Activated CD4-positive, alpha-beta T cell treated with anti-CD3 and anti-CD28 coated beads for 36 hours (primary cell): ENCODE measurements at places on chromosomes 7 and 10.

DNA sequence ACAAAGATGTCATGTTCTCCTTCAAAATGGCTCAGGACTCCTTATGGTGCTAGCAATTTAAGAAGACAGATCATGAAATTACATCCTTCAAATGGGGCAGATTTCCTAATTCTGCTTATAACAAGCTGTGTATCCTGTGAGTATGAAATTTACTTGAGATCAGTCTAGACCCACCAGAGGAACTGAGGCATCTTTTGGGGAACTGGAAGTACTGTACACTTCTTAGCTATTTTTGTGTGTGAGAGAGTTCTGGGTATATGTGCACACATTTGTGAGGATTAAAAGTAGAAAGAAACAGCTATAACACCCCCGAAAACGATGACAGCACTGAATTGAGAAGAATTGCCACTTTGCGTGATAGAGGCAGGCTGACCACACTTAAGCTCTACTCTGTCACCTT lies 187.0 kb upstream of the CCDC6 start:
- no peak for DNase-seq

DNA sequence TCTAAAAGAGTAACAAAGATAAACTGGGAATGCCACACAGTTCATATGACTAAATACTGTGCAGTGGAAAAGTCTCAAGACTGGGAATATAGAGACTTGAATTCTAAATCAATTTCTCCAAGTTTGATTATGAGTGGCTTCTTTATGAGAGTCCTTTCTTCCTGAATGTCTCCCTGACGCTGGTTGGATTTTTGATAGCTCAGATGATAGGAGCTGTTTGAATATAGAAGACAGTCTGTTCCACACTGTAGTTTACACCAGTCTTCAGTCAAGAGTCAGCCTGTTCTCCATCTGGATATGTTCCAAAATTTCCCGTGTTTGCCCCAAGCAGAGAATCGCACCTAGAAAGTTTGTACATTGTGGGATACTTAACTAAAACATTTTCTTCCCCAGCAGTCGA lies 173.7 kb downstream of the LRMDA start:
- DNase-seq: no peak

GRCh38 chr10:117541909-117542705 lies 439 bp upstream of the EMX2 start:
- peak; percentile 48 for DNase-seq

- no peak for DNase-seq
Measured at GRCh38 chr7:112537822-112538387, 57.1 kb downstream of the LSMEM1 start.

- DNase-seq: no peak
Measured at GRCh38 chr7:157402911-157403534, 66.2 kb downstream of the DNAJB6 start.

- DNase-seq: no peak
Measured at GRCh38 chr10:35819736-35820135, 177.6 kb upstream of the FZD8 start.

DNA sequence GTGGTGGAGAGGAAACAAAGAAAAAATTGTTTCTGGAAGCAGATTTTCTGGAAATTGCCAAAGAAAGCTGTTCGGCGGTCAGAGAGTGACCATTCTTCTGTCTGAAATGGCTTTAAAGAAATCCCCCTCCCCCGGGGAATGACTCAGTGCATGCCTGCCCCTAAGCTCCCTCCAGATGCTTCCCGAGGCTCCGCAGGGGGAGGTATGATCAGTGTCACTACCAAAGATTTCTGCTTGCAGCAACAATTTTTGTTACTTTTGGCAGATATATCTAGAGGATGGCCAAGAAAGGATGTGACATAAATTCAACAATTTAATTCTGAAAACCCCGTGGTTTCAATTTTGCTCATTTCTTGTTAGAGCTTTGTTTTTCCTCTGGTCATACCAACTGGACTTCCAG lies 163.9 kb downstream of the JCAD start:
- DNase-seq: no peak

DNA sequence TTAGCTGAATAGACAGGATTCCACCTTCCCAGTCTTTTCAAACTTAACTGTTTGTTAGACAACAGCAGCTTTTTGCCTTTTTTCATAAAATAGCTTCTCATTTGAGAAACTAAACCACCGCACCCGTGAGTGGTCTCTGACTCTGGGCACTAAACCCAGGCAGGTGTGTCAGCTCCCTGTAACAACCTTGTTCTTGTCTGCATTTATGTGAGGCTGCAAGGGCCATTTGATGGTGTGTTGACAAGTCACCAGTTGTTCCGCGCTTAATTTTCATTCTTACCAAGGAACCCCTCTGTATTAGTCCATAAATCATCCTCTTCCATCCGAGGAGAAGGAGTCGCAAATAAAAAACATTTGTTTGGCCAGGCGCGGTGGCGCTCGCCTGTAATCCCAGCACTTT lies 1.5 kb downstream of the STOX1 start:
- DNase-seq: no peak

- DNase-seq: no peak
Measured at GRCh38 chr10:16481052-16481728, 40.5 kb downstream of the C1QL3 start.

GRCh38 chr7:2307690-2308107 lies 6.5 kb downstream of the SNX8 start:
- DNase-seq: peak; percentile 11

GRCh38 chr7:33903791-33904680 lies 1.3 kb upstream of the BMPER start:
- DNase-seq: peak; percentile 64

DNA sequence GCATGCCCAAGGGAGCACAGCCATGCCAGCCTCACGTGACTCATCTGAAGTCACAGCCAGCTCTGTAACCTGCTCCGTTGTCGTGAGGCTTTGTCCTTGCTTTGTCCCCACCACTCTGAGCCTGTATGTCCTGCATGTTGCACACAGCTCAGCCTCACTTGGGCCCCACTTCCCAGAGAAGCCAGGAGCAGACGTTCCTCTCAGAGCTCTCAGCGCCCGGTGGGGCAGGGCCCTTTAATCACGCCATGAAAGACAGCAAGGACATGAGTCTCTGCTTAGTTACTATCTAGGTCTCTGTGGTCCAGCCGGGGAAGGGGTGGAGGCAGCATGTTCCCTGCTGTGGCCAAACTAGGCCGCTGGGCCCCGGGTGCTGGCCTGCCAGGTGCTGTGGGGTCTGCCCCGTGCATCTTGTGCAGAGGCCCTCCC lies 127.4 kb upstream of the FAM20C start:
- no peak for DNase-seq

- DNase-seq: no peak
Measured at GRCh38 chr10:91627344-91628102, 5.3 kb downstream of the PPP1R3C start.

GRCh38 chr10:104735036-104735756 lies 94.1 kb downstream of the SORCS3 start:
- DNase-seq: no peak

GRCh38 chr7:15213093-15213492 lies 310.5 kb upstream of the DGKB start:
- no peak for DNase-seq

GRCh38 chr10:69352569-69353264 lies 64.0 kb downstream of the TACR2 start:
- DNase-seq: no peak

GRCh38 chr10:95650232-95650631 lies 6.3 kb downstream of the ALDH18A1 start:
- no peak for DNase-seq

DNA sequence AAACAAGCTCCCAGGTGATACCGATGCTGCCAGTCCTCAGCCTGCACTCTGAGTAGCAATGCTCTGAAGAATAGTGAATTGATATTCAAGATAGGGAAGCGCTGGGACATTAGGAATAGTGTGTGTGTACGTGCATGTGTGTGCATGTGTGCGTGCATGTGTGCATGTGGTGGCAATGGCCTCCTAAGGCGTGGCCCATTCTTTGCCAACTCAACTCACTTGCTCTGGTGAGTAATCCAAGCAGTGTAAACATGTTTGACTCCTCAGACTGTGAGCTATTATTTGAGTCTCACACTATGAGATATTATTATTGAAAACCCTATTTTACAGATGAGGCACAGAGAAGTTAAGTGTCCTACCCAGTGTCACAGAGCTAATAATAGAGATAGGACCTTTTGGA lies 186.6 kb downstream of the RAB11FIP2 start:
- DNase-seq: no peak

GRCh38 chr10:50322077-50322476 lies 70.8 kb upstream of the ASAH2 start:
- DNase-seq: no peak

DNA sequence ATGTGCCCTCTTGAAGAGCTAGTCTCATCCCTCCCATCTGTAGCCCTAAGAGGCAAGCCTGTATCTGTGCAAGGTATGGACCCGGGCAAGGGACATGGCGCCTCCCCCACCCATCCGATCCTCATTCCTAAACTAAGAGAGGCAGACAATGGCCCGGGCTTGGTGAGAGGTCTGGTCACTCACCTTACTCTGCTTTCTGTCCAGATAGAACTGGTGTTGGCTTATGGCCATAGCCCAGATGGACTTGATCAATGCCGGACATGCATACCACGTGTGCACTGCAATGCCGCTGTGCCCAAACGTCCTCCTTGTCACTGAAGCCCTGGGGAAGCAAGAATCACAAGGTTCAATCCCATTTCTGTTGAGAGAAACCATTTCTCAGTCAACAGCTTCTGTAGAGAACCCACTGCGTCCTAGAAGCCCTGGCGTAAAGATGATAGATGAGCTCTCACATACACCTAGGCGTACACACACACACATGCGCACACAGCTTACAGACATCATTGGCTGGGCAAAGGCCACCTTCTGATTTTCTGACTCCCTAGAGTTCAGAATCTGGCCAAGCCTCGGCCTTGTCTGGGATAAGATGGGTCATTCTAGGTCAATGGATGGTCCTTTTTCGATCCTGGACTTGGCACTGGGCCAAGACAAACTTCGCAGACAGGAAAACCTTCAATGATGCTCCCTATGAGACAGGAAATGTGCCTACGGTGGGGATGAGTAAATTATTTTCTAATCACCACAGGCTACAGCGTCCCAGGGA lies 114.6 kb downstream of the PRPF18 start:
- DNase-seq: no peak

GRCh38 chr7:99619571-99620130 lies 2.9 kb downstream of the ZSCAN25 start:
- DNase-seq: no peak

DNA sequence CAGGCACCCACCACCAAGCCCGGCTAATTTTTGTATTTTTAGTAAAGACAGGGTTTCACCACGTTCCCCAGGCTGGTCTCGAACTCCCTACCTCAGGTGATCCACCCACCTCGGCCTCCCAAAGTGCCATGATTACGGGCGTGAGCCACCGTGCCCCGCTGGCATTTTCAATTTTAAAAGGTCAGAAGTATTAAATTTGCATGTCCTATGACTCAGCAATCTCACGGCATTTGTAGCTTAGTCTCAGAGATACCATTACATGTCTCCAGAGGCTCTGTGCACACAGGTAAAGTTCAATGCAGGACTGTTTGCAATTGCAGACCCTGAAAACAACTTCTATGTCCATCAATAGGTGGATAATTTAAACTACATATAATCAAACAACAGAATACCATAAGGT lies 99.2 kb downstream of the DLG5 start:
- no peak for DNase-seq

DNA sequence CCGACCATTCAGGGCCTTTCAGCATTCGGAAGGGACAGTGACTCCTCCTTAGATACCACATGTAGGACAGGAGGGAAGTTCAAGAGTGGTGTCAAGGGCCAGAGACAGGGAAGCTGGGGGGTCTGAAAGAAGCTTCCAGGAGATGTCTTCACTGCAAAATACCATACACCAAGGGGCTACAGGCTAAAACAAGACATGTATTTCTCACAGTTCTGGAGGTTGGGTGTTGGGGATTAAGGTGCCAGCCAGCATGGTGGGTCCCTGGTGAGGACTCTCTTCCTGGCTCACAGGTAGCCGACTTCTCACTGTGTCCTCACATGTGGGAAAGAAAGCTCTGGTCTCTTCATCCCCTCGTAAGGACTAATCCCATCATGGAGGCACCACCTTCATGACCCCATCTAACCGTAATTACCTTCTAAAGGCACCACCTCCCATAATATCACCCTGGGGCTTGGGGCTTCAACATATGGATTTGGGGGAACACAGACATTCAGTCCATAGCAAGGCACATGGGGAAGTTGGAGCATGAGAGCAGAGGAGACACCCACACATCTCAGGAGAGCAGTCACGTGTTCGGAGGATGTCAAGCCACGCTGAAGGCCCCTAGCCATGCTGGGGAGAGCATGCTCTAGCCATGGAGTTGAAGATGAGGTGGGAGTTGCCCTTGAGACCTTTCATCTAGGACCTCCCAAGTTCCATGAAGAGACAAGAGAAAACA lies 73.9 kb upstream of the GDF10 start:
- no peak for DNase-seq

DNA sequence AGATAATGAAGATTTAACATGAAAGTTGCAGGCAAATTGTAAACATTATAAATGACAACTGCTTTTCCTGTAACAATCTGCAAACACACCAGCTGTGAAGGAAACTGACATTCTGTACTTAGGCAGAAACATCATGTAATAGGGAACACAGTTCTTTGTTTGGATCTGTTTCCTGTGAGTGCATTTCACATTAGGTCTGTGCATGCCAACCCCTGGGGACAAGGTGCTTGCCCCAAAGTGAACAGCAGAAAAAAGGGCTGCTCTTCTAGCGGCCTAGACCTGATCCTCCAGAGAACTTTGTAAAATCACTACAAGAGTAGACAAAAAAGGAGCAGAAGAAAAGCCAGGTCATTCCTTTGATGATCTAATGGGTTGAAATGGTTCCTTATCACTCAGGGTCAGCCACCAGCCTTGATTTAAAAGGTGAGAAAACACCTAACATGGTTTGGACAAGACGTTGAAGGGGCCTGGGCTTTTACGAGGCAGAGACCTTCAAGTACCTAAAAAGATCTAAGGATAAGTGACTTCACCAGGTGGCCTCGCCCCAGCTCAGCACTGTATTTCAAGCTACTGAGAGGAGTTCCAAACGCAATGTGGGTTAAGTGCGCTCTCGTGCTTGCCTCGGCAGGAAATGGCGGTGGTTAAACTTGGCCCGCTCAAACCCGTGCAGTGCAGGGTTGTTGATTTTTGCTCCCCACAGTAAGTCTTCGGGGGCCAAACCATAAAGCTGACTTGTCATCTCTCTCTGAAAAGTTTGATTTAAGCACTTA lies 249.7 kb downstream of the CREB5 start:
- peak; percentile 15 for DNase-seq

DNA sequence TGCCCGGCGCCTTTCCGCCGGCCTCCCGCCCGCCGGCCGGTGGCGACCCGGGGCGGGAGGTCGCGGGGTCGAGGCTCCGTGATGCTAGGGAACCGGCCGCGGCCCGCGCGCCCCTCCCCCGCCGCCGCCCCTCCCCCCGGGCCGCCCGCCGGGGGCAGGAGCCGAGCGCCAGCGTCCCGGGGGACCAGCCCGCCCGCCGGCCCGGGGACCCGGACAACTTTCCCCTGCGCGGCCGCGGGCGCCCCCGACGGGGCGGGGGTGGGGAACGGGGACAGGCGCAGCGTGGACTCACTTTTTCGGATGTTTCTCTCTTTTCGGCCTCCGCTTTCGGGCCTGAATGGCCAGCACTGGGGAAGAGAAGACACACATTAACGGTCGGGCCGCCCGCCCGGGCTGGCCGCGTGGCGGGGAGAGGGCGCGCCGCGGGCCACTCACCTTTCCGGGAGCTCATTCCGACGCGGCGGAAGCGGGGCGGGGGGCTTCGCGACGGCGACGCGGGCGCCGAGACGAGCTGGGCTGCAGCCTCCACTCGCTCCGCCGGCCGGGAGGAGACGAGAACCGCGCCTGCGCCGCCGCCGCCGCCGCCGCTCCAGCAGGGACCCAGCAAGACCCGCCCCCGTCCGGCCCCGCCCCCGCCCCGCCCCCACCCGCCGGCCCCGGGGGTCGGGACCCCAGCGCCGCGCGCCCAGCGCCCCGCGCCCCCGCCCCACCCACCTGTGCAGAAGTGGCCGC lies at the start of gene SRPK2:
Gene SRPK2 (minus strand): TSS at position 566 of the 732 bp plus-strand sequence.
- DNase-seq: peak; percentile 88
